NCI-H1417 treated with DMSO at 0.1 percent for 48 hours (cell line): ENCODE measurements at places on chromosomes 1 and 21.

DNA sequence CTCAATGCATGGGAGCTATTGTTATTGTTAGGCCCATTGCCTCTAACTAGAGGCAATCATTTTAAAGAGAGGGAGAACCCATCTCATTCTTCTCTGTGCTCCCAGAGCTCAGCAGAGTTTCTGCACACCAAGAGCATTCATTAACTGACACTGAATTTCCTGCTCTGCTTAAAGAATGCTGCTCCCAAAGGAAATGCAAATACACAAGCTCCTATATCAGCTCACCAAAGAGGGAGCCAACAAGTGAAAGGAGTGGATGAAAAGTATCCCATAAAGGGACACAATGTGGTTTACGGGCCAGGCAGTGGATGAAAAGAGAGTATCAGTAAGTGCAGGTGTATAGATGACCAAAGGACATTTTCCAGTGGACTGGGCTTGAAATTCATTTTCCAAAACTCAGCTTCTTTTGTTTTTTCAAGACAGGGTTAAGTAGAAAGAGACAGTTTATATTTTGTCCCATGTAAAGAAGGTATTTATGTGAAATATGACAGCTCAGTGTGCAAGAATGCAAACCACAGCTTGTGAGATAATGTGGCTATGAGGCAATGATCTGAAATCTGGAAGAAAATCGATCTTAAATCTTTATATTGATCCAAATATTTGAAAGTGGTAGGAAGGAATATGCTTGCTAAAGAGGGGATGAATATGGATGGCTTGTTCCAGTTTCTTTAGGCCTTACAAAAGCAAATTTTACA is 207.7 kb upstream of the CAMK1G start:
- DNase-seq = no peak

GRCh38 chr1:230794431-230794830 is 47.2 kb downstream of the CAPN9 start:
- no peak for DNase-seq

GRCh38 chr1:190908691-190909090 is 431.0 kb upstream of the BRINP3 start:
- DNase-seq = no peak

DNA sequence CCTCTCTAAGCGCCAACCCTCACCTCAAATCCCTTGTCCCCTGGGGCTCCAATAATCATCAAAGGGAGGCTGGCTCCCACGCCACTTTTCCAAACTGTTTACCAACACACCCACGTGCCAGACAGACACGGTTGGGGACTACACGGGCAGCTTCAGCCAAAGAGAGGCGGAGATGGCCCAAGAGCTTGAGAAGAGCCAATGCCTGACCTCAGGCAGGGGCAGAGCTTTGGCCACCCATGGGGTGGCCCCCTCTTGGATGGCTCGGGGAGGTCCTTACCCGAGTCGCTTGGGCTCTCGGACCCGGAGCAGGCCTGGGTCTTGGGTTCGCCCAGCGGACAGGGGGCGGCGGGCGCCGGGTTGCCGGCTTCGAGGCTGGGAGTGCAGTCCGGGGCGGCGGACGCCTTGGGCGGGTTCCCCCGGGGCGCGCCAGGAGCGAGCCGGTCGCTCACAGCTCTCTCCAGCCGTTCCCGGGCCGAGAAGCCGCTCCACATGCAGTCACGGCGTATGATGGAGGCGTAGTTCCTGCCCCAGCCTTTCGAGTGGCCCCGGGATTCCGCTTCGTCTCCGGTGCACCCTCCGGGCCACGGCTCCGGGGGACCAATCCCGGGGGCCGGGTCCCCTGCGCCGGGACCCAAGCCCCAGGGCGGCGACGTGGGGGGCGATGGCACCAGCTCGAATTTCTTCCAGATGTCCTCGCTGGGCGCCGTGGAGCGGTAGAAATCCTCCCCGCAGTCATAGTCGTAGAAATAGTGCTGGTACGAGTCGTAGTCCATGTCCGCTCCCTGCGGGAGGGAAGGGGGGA is 854 bp downstream of the MYCL start:
- no peak for DNase-seq

DNA sequence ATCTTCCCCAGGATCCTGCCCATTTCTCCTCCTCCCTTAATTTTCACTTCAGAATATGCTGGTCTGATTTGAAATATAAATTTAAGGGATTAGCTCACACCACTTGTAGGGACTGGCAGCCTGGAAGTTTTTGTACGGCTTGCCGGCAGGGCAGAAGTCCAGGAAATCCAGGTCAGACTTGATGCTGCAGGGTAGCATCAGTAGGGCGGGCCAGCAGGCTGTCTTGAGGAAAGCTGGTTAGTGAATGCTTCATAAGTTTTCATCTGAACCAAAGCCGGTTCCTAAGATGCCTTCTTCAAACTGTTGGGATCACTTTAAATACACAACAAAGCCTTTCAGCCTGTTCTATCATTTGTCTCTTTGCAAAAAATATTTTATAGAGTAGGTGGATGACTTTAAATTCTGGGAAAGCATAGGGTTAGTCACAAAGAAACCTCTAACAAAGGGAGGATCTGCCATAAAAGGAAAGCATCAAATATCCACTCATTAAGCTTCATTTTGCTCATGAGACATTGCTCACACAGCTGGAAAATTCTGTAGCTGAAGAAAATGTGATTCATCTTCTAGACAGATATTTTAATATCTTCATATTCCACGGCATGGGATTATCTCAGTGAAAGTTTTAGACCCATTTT is 90.7 kb upstream of the GFI1 start:
- DNase-seq = no peak

GRCh38 chr1:197269053-197269452 is 1.0 kb downstream of the CRB1 start:
- DNase-seq = peak; percentile 83

DNA sequence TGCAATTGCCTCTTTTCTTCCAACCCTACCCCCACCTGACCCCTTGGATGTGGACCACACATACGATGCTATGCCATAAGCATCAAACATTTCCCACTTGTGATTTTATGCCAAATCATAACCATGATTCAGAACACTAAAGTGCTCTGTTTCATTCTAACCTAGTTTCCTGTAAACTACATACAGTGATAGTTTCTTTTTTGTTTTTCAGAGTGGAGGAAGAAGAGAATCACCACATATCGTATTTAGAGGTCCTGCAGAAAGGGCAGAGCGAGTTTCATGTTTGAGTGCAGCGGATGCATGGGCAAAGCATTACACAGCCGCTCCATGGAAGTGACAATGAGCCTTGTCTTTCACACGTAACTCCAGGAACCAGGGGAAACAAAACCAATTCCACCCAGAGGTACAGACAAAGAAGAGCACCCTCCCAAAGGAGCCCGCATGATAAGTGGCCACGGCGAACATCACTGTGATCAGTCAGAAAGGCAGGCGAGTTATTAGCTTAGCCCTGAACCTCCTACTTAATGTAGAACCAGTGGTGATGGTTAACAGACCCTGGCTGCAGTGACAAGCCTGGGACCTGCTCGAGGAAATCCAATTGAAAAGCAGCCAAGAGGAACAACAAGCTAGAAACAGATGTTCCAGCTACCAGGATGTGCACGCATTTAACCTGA is 64.0 kb upstream of the ZNF281 start:
- DNase-seq = no peak

DNA sequence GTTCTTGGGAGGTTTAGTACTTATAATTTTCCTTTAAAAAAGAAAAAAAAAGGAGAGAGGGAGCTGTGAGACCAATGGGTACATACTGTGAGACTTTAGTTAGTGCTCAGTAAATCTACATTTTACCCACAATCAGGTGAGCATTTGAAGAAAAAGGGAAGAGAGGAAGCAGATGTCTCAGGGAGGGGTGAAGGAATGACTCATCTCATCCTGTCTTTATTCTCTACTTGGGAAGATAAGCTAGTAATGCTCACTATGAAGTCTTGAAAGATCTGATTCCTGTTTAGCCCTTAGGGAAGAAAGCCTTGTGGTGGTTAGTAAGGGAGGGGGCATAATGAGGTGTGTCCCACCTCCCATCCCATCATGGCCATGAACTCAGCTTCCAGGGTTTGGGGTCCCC is 112.6 kb downstream of the PLD5 start:
- DNase-seq = no peak

- DNase-seq = no peak
Observed at GRCh38 chr1:83086346-83086745, 912.6 kb downstream of the TTLL7 start.

DNA sequence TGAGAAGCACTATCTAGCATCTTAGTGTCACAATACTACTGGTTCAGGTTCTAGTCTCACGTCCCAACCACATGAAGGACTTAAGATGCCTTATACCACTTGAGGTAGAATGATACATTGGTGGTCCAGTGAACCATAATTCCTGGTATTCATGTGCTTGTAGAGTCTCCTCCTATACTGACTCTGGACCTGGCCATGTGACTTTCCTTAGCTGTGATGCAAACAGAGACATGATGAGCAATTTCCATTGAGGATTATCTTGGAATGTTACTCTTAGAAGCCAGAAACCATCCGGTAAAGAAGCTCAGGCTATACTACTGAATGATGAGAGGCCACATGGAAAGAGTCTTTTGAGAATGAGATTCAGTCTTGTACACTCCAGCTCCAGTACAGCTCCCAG is 105.7 kb downstream of the NME7 start:
- DNase-seq = no peak

GRCh38 chr1:109786531-109787021 is 22.9 kb upstream of the EPS8L3 start:
- DNase-seq = no peak

GRCh38 chr1:182716740-182717720 is 32.6 kb upstream of the RGS8 start:
- no peak for DNase-seq

DNA sequence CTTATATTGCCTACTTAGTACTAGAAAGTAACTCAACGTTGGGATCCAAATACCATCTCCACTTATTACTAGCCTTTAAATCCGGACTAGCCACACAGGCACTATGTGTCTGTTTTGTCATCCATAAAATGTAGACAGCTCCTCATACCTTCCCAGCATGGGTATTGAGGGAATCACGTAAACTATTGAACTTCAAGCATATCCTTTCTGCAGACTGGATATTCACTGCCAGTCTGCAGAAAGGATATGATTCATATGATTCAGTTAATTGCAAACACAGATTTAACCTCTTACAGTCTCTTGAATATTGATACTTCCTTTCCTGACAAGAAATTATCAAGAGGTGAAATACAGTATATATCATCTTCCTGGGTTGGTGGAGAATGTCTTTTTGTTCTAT is 186.0 kb downstream of the LEPR start:
- DNase-seq = no peak

DNA sequence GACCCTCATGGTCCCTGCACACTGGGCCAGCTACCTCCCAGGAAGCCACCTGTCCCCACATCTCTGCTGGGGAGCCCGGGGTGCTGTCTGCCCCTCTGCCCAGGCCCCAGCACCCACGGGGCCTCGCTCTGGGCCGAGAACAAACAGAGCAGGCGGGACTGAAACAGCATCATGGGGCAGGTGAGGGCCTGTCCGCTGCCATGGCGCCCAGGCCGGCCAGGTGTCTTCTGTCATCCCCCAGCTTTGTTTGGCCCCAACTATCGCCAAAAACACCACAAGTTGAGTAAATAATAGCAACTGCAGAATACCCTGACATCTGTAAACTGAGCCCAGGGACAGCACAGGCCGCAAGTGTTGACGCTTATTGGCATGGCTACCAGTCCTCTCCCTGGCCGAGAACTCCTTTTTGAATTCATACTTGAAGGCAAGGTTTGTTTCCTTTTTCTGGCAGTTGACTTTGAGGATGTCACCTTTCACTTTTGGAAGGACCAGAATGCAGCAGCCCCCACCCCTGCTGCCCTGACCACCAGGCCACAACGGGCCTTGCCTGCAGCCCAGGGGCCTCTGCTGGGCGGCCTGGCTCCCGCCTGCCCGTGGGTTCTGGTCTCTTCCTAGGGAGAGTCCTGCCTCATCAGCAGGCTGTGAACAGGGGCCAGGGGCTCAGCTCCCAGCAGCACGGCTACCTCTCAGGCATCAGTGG is 152.7 kb downstream of the CASZ1 start:
- no peak for DNase-seq

- no peak for DNase-seq
Observed at GRCh38 chr1:9371391-9371935, 78.8 kb downstream of the SPSB1 start.

- no peak for DNase-seq
Observed at GRCh38 chr1:172391976-172392375, 28.5 kb upstream of the C1orf105 start.

- DNase-seq = no peak
Observed at GRCh38 chr1:20367626-20368025, 77.0 kb downstream of the VWA5B1 start.

DNA sequence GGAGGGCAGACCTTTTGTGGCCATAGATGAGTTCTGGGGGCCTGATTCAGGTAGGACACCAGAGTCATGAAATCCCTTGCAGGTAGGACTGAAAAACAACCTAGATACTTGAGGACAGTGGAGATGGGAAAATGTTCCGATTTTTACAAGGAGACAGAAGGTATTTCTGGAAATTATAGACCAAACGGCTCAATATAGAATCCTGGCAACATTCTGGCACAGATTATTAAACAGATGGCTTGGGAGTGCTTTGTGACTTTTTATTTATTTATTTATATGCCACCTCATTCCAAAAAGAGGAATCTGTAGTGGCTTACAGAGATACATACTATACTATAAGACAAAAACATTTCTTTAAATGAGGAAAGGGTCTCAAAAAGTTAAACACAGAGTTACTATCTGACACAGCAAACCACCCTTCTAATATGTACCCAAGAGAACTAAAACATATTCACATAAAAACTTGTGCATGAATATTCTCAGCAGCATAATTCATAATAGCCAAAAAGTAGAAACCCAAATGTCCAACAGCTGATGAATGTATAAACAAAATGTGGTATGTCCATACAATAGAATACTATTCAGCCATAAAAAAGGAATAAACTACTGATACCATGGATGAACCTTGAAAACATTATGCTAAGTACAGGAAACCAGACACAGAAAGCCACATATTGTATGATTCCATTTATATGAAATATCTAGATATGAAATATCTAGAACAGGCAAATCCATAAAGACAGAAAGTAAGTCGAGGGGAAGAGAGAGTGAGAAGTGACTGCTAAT is 49.8 kb downstream of the CDK18 start:
- DNase-seq = no peak

GRCh38 chr1:243501002-243501401 is 245.2 kb downstream of the SDCCAG8 start:
- DNase-seq = no peak
